ENCODE measurements at places on chromosomes 12 and 14.

DNA sequence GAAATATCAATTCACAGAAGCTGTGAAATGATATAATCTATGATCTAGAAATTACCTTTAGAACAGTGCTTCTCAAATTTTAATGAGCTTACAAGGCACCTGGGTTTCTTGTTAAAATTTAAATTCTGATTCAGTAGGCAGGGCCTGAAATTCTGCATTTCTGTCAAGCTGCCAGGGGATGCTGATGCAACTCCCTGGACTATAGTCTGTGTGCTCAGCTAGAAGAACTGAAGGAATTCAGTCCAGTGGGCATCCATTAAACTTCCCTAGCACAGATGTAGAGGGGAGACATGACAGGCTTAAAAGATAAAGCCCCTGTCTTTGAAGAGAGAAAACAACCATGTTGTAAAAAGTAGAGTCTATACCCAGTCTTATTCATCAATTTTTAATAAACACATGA is 441.8 kb downstream of the TMTC2 start:
- DNase-seq: no peak

DNA sequence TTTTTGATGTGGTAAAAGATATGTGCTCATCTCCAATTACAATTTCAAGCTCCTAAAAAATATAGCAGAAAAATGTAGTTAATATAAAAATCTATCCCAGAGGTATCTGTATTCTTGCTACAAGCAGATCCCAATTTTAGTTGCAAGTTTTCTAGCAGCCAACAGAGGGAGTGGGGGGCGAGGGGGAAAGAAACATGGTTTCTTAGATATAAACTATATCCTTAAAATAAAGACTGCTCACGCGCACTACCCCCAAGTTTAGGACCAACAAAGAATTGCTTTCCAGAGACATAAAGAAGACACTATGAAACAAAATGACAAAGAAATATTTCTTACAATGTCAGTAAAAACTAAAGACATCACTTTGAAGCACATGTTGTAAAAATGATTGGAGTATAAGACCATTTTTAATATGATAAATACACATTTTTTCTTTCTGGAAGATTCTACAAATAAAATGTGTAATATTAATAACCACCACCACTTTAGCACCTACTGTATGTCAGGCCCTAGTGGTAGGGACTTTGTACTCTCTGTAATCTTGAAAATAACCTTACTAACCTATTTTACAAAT is 5.4 kb downstream of the MAGOHB start:
- DNase-seq: no peak

DNA sequence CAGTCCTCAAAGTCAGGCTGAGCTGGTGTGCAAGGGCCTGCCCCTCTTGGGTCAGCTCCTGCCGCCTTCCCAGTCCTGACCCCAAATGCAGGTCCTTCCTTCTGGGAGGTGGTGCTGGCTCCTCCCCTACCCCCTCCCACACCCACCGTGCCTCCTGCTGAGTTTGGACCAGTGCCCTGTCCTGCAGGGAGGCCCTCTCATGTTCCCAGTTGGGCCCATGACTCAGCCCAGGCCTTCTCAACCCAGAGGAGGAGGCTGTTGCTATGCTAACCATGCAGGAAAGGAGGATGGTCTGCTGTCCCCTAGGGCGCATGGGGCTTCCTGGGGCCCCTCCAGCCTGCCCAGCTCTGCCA is 4.4 kb downstream of the ZBTB42 start:
- no peak for DNase-seq

GRCh38 chr14:105849933-105850626 is 323.7 kb downstream of the TMEM121 start:
- no peak for DNase-seq

Data from activated naive CD4-positive, alpha-beta T cell (primary cell).